ENCODE measurements at places on chromosomes 1 and 21.
A peak's percentile ranks its signal among the peaks of the same experiment; 100 is the strongest.

- DNase-seq: peak; percentile 55
These were observed 38.8 kb downstream of the RCAN1 start for GRCh38 chr21:34576041-34576511.

- DNase-seq: no peak
These were observed 45.5 kb upstream of the CCDC190 start for GRCh38 chr1:162906485-162906884.

- no peak for DNase-seq
These were observed 32.3 kb downstream of the SLC2A1 start for GRCh38 chr1:42926235-42926878.

DNA sequence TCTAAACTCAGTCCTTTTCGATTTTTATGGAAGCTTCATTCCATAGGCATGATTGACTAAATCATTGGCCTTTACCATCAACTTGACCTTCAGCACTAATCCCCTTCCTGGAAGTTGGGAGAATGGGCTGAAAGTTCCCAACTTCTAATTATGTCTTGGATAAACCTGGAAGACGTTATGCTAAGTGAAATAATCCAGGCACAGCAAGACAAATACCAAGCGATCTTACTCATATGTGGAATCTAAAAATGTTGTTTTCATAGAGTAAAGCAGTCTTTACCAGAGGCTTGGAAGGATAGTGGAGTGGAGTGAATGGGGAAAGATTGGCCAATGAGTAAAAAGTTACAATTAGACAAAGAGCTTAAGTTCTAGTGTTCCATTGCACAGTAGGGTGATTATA lies 1453.2 kb downstream of the PLA2G4A start:
- DNase-seq: peak; percentile 65

GRCh38 chr1:204380293-204380831 lies 20.6 kb upstream of the PLEKHA6 start:
- no peak for DNase-seq

DNA sequence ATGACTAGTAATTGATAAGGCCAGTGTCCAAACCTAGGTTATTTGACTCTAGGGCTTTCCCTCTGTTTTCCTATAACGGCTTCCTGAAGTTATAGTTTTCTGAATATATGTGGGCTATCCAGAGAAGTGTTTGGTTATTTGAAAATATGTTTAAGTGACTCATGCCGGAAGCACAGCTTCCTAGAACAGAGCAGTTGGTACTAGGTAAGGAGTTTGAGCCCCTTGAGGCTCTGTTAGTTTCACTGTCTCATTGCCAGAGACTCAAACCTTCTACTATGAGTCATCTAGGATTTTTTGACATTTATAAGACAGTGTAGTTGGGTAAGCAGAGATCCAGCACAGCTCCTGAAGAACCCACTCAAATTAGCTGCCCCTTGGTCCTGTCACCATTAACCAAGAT lies 27.1 kb upstream of the LEPR start:
- peak; percentile 59 for DNase-seq
